ENCODE measurements at places on chromosomes 5 and 9. TPM values are rescaled to one million over a fixed set of nuclear protein-coding genes. Genes with fewer than 3 reads are reported as not detected.
A peak's percentile ranks its signal among the peaks of the same experiment; 100 is the strongest.

SREK1 gene
- 65.2 TPM for total RNA-seq

PIP5KL1 gene
- total RNA-seq, result 3.1 TPM

PRDM9 gene
- total RNA-seq, result not detected

DNA sequence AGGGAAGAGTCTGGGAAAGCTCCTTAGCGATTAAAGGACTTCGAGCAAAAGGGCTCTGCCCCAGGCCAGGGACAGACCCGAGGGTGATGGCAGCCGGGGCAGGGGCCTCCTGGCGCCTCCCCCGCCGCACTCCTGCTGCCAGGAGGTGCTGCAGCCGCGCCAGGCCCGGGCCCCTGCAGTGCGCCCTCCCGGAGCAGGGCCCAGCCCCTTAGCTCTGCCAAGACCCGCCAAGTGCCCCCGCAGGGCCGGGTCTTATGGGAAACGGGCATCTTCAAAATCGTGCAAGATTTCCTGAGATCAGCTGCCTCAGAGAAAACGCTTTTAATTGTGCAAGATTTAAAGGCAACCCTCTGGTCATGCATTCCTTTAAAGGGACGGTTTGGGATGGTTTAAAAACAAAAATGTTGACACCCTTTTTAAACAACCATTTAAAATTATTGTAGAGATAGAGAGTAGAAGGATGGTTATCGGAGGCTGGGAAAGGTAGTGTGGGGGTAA, 52.4 kb downstream of the CDC14B start:
- no peaks in the 10 kb centered on the region for H3K36me3 ChIP-seq
- no peaks in the 10 kb centered on the region for H3K27me3 ChIP-seq
- peak overlapping the region; percentile 67 for H3K4me3 ChIP-seq
- DNase-seq, result no peak

DNA sequence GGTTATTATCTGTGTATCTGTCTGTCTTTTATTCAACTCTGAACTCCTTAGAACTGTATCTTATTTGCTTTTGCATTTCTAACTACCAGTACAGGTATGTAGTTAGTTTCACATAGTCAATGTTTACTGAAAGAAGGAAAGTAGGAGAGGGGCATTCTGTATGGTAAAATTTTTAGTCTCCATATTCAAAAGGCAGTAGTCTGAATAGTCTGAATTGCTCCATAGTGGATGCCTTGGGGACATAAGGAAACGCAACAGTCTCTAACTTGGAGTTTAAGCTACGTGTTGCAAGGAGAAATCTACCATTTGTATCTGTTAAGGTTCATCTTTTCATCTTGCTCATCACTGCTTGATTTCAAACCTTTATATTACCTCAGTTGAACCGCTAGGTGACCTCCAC, 26.2 kb downstream of the RASGRF2 start:
- DNase-seq, result no peak
- H3K27ac ChIP-seq, result no peak overlapping the region
- H3K36me3 ChIP-seq, result no peaks in the 10 kb centered on the region
- H3K27me3 ChIP-seq, result no peaks in the 10 kb centered on the region
- H3K4me3 ChIP-seq, result no peak overlapping the region

DNA sequence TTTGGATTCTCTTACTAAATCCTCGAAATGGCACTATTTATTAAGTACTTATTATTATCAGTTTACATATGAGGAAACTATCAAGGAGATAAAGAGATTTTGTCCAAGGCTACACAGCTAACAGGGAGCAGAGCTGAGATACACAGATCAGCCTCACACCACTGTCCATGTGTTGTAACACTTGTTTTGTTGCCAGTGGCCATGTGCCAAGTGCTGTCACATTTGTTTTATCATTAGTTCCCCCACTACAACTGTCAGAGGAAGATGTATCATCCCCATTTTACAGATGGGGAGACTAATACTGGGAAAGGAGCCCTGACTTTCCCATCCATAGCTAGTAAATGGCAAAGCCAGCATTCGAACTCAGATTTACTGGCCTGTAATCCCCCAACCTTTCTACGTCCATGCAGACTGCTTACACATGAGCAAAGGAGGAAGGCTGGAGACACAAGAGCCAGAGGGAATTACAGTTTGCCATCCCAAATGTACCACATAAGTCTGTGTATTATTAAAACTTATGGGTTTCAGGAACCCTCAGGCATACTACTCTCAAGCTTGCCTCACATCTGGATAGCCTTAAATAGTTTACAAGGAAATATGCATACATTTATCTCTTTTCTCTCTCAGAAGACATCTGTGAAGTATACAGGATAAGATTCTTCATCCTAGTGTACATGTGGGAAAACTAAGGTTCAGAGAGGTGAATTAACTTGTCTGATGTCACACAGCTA, 25.1 kb downstream of the PAPPA start:
- no peak for DNase-seq
- no peak overlapping the region for H3K27ac ChIP-seq
- no peaks in the 10 kb centered on the region for H3K27me3 ChIP-seq
- no peak overlapping the region for H3K4me3 ChIP-seq

DNA sequence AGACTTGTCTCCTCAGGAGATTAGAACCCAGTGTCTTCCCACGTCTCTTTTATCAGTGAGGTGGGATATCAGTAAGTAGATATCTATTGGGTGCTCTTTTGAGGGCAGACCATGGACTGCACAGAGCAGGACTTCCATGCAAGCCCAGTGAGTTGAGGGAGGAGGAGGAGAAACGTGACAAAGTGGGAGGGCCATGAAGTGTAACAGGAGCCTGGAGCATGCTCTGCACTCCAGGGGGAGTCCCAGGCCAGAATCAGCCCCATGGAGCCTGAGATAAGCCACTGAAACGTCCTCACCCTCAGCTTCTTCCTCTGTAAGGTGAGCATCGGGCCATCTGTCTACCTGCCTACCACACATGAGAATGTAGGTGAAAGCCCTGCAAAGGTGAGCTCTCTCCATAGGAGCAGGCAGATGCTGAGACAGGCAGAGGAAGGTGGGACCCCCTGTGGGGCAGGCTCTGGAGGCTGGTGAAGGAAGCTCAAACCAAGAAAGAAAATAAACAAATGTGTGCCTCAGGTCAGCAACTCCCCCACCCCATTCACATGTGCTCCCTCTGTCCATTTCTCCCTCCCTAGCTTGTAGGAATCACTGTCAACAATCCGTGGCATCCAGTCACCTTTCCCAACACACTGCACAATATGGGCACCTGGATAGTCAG, 87.4 kb downstream of the NRG2 start:
- DNase-seq, result no peak
- no peaks in the 10 kb centered on the region for H3K36me3 ChIP-seq
- no peaks in the 10 kb centered on the region for H3K27me3 ChIP-seq
- H3K4me1 ChIP-seq, result no peaks in the 10 kb centered on the region
- H3K27ac ChIP-seq, result no peak overlapping the region
- H3K4me3 ChIP-seq, result no peak overlapping the region

GRCh38 chr5:96718635-96719077, 56.5 kb downstream of the CAST start:
- no peaks in the 10 kb centered on the region for H3K27me3 ChIP-seq
- no peak overlapping the region for H3K4me3 ChIP-seq
- no peaks in the 10 kb centered on the region for H3K36me3 ChIP-seq
- DNase-seq, result peak; percentile 12
- no peak overlapping the region for H3K27ac ChIP-seq

DNA sequence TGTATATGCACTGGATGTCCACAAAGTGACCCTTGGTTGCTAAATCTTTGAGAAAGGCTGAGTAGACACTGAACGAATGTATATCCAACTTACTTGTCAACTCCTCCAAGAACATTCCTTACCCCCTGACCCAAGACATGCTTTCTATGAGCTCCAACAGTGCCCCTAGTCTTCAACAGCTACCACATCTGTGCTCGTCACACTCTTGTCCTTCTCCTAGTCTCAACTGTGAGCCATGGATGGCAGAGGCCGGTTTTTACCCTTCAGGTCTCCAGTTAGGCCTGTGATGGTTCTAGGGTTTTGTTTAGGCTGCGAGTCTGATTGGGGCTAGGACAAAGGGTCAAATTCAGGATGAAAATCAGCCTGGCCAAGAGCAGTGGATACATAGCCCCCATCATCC, 19.0 kb upstream of the GPX3 start:
- no peaks in the 10 kb centered on the region for H3K27me3 ChIP-seq
- no peak for DNase-seq
- no peaks in the 10 kb centered on the region for H3K36me3 ChIP-seq
- no peak overlapping the region for H3K4me3 ChIP-seq
- no peak overlapping the region for H3K27ac ChIP-seq
- H3K4me1 ChIP-seq, result peaks cover 6% of the 10 kb centered on the region

All from prostate gland (tissue), 2 donors.